ENCODE measurements at places on chromosomes 16 and 17. TPM values are rescaled to one million over a fixed set of nuclear protein-coding genes. Genes with fewer than 3 reads are reported as not detected.

Gene OR1F1
- total RNA-seq: not detected

Gene HOXB4
- total RNA-seq: 7.0 TPM

Gene XYLT1
- 32.7 TPM for total RNA-seq

Gene KRT16
- 2.0 TPM for total RNA-seq

Gene YBX2
- total RNA-seq: not detected

Gene EEF2K
- 57.3 TPM for total RNA-seq

Gene CHST5
- not detected for total RNA-seq

Gene SDK2
- not detected for total RNA-seq

Gene ASB16
- not detected for total RNA-seq

Gene ADCY7
- total RNA-seq: 26.0 TPM

Gene CRHR1
- not detected for total RNA-seq

Gene CCL4
- total RNA-seq: not detected

Gene CCDC78
- total RNA-seq: 1.8 TPM

Gene TMC7
- total RNA-seq: 1.5 TPM

Gene PRPSAP1
- 48.1 TPM for total RNA-seq

Gene SLC16A6
- 0.09 TPM for total RNA-seq

Gene ADAM11
- 0.36 TPM for total RNA-seq

Gene NXN
- total RNA-seq: 18.1 TPM

Gene MRTFB
- 29.2 TPM for total RNA-seq

Gene MAF
- total RNA-seq: 24.1 TPM

Gene PNMT
- not detected for total RNA-seq

Gene C16orf92
- not detected for total RNA-seq

Gene SMIM5
- total RNA-seq: not detected

Gene ACSM3
- 0.65 TPM for total RNA-seq

Gene ALOX15B
- total RNA-seq: not detected

Gene NUDT21
- 116 TPM for total RNA-seq

Gene STAT3
- 103 TPM for total RNA-seq

Gene CCL1
- total RNA-seq: not detected

Gene CCL17
- not detected for total RNA-seq

Gene TPSD1
- not detected for total RNA-seq

Gene KCNH6
- total RNA-seq: not detected

Gene KRTAP9-2
- not detected for total RNA-seq

Gene PRSS22
- total RNA-seq: not detected

Gene RNF157
- total RNA-seq: 0.18 TPM

Gene ADORA2B
- 19.3 TPM for total RNA-seq

Gene PGP
- 7.6 TPM for total RNA-seq

Gene NUBP2
- total RNA-seq: 44.6 TPM

Gene NPW
- total RNA-seq: not detected

Gene KRT39
- not detected for total RNA-seq

Gene ARHGDIG
- total RNA-seq: 1.6 TPM

Gene DNAAF1
- not detected for total RNA-seq

Gene TNFAIP1
- 23.7 TPM for total RNA-seq

Gene LRRC3C
- not detected for total RNA-seq

Gene TP53TG3D
- not detected for total RNA-seq
